Activated B cell treated with CpG ODN at 0.5 μM for 24 hours (primary cell): ENCODE measurements at places on chromosomes 6 and 20.
A peak's percentile ranks its signal among the peaks of the same experiment; 100 is the strongest.

DNA sequence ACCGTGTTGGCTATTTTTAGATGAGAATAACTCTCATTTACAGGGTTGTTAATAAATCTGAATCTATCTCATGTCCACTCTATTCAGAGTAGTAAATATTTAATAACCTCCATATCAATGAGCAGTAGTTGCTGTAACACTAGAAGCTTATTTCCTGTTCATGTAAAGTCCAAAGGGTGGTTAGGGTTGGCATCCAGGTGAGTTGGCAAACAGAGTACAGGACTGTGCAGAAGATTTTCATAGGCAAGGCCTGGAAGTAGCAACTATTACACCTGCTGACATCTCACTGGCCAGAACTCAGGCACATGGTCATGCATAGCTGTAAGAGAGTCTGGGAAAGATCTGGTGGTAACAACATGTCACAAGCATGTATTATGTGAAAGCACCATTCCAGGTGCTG is 147.5 kb downstream of the PHF3 start:
- no peak for DNase-seq

DNA sequence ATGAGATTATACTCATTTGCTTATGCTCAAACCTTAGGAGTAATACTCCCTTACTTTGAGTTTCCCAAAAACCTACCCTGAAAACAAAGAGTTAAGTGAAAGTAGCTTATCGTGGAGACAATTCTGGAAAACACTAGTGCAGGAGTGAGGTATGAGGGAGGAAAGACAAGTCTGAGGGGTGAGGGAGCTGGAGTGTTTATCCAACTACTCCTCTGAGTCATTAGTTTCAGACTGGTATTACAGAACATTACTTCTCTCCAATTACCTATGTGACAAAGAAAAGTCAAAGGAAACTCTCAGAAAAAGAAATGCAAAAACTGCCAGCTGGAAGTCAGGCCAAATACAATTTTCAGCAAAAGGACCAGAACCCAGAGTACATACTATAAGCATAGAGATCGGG is 171.1 kb upstream of the SPTLC3 start:
- DNase-seq: no peak

DNA sequence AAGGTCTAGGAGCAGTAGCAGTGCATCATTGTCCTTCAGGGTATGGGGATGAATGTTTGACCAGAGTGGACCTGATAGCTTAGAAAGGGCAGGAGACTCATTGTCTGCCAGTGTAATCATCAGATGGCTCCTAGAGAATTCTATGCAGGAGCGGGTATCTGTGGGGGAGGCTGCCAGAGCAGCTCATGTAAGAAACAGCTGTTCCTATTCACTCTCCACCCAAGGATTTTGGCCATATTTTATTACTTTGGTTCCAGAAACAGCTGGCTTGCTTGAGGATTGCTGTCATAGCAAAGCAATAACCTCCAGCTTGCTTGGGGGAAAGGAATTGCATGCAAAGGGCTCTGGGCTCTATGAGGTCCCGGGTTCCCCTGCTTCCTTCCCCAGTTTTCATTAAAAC is 44.1 kb downstream of the RALY start:
- no peak for DNase-seq

- no peak for DNase-seq
These were observed 5.2 kb downstream of the SDC4 start for GRCh38 chr20:45342855-45343531.

- DNase-seq: no peak
These were observed 131.8 kb upstream of the PROKR2 start for GRCh38 chr20:5448449-5449118.

DNA sequence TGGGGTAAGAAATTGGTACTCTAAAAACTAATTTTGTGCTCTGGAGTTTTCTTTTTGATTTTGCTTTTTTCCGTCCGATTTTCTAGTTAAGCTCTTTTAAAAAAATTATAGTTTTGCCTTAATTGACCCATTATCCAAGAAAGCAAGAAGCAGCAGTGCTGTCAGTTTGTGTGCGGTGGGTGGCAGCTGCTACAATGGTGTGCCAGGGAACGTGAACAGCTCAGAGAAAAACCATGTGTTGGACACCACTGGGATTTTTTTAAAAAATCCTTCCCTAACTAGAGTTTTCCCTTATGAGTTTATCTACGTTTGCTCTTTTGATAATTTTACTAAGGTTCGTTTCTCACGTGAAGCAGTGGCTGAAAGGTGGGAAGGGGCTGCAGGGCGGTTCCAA is 8.0 kb downstream of the MAP3K5 start:
- DNase-seq: no peak

DNA sequence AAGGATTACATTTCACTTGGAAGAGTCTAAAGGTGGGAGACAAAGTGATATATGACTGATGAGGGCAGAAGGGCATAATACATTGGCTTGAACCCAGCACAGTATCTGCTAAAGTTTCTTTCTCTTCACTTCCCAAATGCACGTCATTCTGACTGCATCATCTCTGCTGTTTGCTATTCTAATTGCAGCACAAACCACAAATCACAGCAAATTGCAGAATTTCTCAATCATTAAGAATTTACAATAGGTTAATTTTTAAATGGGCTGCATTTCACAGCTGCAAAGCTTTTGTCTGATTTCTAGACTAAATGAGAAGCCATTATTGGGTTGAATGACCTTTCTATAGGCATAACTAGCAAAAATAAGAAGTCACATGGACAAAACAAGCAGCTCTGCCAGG is 337.0 kb downstream of the RNGTT start:
- no peak for DNase-seq

DNA sequence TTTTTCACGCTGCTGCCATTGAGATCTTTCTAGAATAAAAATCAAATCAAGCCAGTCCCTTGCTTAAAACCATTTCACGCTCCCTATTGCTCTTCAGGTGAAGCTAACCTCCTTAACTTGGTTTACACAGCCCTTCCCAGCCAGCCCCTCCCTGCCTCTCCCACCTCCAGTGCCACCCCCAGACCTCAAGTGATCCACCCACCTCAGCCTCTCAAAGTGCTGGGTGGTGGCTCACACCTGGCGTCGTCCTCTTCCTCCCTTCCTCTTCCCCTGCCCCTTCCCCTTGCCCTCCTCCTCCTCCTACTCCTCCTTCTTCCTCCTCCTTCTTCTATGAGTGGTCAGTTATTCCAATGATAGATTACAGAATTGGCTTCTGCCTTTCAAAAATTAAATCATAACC is 42.9 kb downstream of the FAM209B start:
- no peak for DNase-seq

DNA sequence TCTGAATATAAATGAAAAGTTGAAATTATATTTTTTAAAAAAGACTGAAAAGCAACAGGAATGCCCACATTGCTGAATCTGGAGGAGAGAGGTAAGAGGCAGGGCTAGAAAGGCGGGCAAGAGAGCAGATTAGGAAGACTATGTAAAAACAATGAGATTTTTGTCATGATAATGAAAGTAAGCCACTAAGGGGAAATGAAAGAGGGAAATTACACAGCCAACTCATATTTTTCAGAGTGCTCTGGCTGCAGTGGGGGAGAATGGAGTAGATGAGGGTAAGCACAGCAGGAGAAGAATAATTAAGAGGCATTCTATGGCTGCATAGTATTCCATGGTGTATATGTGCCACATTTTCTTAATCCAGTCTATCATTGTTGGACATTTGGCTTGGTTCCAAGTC is 281.9 kb downstream of the PKHD1 start:
- no peak for DNase-seq

DNA sequence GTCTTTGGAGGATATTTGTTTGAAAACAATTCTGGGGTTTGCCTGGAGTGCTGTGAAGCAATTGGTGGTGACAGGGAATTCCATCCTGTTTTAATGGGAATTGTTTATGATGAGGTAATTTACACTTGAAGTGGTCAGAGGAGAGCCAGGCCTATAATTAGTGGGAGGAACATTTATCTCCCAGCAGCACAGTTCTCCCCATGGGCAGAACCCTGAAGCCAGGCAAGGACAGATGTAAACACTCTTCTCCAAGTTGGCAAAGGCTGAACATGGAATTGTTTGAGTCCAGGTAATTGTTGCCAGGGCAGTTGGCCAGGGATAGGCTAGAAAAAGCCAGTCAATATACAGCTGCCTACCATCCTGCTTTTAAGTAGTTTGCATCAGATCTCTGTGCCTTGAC is 789.7 kb downstream of the FRK start:
- no peak for DNase-seq

GRCh38 chr20:10824750-10825500 is 151.1 kb upstream of the JAG1 start:
- DNase-seq: no peak

- no peak for DNase-seq
These were observed 17.3 kb downstream of the YTHDF1 start for GRCh38 chr20:63198606-63199005.

DNA sequence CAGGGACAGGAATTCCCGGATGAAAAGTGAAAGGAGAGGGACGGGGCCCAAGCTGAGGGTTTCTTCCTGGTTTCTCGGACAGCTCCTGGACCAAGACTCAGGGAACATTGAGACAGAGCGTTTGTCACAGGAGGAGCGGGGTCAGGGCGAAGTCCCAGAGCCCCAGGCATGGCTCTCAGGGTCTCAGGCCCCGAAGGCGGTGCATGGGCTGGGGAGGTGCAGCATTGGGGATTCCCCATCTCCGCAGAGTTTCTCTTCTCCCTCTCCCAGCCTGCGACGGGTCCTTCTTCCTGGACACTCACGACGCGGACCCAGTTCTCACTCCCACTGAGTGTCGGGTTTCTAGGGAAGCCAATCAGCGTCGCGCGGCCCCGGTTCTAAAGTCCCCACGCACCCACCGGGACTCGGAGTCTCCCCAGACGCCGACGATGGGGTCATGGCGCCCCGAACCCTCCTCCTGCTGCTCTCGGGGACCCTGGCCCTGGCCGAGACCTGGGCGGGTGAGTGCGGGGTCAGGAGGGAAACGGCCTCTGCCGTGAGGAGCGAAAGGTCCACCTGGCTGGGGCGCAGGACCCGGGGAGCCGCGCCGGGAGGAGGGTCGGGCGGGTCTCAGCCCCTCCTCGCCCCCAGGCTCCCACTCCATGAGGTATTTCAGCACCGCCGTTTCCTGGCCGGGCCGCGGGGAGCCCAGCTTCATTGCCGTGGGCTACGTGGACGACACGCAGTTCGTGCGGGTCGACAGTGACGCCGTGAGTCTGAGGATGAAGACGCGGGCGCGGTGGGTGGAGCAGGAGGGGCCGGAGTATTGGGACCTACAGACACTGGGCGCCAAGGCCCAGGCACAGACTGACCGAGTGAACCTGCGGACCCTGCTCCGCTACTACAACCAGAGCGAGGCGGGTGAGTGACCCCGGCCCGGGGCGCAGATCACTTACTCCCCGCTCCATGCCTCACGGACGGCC is 54.6 kb upstream of the POLR1H start:
- DNase-seq: no peak

- DNase-seq: no peak
These were observed 140.6 kb downstream of the KIF16B start for GRCh38 chr20:16432466-16433292.

DNA sequence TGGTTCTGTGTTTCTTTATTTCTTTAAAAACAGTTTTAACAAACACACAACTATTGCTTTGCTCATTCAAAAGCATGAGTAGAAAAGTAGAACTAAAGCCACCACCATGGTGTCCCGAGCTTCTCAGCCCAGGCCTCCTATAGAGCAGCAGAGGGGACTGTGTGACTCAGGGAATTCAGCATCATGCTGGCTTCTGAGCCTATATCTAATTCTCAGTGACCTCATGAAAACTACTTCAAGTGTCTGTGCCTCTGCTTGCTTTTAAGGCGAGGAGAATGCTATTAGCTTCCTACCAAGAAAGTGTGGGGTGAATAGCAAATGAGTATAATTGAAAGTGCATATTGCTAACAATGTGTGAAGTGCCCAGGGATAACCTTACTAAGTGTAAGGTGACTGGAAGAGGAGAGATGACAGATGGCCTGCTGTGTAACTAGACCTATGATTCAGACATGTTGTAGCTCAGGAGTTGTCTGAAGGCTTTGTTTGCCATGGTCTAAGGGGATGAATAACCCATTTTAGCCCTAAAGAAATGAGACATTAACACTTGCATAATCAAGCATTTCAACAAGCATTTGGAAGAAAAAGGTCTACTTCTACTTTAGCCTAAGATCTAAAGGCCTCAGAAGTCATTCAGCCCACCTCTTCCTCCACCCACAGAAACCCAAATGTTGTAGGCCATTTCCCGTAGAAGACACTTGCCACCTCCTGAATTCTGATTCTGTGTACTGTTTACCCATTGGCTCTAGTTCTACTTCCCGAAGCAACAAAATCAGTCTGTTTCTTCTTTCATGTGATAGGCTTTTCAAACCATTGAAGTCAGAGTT is 121.5 kb upstream of the ARG1 start:
- DNase-seq: no peak

DNA sequence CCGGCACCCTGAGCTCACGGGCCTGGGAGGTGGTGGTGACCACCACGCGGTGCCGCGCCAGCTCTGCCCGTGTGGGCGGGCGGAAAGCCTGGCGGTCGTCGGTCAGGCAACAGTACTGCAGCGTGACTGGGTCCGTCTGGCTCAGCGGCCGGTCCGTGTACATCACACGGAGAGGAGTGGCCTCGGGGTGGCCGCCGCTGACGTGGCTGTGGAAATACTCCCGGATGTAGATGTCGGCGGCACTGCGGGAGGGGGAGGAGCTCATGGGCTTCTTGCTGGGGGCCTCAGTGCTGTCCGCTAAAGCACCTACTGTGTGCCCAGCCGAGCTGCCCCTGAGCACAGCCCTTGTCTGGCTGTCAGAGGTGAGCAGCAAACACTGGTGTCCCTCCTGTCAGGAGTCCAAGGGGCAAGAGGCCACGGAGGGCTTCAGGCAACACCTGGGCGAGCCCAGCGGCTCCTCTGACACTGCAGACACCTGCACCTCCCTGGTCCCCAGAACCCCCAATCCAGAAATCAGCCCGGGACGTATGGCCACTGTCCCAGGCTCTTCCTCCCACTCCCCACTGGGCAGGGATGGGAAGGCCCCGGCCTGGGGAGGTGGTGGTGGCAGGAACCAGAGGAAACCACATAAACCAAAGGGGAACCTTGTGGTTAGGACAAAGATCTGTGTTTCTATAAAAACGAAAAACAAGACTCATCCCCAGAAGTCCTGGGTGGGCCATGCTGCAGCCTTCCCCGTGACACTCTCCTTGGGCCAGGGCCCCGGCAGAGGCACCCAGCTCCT is 6.5 kb downstream of the HELZ2 start:
- DNase-seq: peak; percentile 62

DNA sequence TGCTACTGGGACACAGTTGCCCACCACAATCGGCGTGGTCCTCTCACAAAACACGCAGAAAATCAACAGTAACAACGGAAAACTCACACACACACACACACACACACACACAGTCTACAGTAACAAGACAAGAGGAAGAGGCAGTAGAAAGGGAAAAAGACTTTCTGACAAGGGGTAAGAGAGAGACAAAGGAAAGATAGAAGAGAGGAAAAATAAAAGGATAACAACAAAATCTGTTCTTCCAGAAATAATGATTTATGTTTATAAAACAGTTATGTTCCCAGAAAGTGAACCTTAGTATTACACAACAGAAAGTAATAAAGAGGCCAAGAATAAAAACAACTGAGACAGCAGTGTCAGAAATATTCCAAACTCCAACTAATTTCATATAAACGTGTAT is 2.9 kb downstream of the RANBP9 start:
- DNase-seq: no peak

DNA sequence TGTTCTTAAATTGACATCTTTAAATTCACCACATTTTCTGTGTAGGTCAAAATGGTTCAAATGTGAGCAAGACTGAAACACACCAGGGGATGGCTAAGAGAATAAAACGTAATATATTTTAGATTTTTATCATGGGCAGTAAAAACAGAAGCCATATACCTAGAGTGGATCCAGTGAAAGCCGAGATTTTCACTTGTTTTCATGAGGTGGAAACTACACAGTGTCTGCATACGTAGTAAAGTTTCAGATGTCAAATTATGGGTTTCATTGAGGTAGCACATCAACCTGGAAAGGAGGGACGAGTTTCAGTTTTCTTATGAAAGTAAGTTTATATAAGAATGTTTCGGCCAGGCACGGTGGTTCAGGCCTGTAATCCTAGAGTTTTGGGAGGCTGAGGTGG is 25.9 kb downstream of the METTL24 start:
- no peak for DNase-seq
